Stimulated activated CD8-positive, alpha-beta memory T cell treated with anti-CD3 and anti-CD28 coated beads, Interleukin-15, amount 100 ng/mL, for 4 hours (primary cell): ENCODE measurements at places on chromosomes 1 and 21.

GRCh38 chr1:235557495-235557894 is 53.2 kb upstream of the B3GALNT2 start:
- no peak for DNase-seq

- no peak for DNase-seq
These were observed 3.2 kb upstream of the PROX1 start for GRCh38 chr1:213984387-213985208.

DNA sequence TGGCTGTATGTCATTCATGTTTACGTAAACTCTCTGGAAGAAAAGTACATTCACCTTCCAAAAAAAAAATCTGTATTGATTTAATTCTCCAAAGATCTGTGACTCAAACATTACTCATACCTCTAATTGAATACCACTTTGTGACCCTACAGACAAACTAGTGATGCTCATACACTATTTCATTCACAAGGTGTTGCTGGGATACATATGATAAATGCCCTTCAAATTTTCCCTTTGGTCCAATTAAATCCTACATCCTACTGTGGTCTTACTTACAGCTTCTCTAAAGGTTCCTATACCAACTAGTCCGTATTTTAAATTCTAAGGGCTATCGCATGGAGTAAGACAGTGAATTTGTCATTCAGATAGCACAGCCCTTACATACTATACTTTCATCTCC is 26.8 kb upstream of the CADM3 start:
- no peak for DNase-seq

DNA sequence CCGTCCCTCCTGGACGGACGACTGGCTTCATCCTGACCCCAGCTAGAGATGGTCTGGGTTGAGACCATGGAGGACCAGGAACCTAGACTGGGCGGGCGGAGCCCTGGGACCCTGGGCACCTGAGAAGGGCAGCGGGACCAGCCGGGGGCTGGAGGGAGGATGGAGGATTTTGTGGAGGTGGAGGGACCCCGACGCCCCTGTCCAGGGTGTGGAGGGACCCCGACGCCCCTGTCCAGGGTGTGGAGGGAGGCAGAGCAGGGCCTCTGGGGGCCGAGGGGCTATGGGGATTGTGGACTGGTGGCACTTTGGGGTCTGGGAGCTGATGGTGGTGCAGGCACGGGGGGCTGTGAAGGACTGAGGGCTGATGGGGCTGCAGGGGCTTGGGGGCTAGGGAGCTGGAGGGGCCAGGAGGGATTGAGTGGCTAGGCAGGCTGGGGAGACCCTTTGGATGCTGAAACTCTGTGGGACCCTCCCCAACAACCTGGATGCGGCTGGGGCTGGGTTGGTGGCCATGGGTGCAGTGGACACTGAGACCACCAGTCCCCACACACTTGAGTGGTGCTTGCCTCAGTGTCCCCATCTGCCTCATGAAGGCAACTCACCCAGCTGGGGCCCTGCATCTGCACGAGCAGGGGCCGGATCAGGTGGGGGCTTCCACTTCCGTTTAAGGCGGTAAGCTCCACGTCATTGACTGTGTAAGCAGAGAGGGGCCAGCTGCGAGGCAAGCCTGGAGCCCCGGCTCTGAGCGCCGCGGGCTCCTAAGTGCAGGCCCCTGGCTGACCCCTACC is 7.4 kb downstream of the GJC2 start:
- DNase-seq: no peak

DNA sequence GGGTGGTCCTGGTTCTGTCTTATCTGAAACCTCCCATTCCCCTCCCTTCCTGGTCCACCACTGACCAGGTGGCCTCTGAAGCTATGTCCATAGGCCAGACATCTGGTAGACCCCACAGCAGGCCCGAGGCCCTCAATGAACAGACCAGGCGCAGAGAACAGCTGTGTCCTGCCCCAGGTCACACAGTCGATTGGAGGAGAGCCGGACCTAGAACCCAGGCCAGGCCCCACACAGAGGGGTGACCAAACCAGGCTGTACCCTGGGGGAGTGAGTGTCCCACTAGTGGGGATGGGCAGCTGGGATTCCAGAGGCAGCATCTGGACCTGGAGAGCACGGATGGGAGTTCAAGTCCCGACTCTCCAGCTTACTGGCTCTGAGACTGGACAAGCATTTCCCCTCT is 29.2 kb downstream of the RNU1-1 start:
- DNase-seq: no peak

DNA sequence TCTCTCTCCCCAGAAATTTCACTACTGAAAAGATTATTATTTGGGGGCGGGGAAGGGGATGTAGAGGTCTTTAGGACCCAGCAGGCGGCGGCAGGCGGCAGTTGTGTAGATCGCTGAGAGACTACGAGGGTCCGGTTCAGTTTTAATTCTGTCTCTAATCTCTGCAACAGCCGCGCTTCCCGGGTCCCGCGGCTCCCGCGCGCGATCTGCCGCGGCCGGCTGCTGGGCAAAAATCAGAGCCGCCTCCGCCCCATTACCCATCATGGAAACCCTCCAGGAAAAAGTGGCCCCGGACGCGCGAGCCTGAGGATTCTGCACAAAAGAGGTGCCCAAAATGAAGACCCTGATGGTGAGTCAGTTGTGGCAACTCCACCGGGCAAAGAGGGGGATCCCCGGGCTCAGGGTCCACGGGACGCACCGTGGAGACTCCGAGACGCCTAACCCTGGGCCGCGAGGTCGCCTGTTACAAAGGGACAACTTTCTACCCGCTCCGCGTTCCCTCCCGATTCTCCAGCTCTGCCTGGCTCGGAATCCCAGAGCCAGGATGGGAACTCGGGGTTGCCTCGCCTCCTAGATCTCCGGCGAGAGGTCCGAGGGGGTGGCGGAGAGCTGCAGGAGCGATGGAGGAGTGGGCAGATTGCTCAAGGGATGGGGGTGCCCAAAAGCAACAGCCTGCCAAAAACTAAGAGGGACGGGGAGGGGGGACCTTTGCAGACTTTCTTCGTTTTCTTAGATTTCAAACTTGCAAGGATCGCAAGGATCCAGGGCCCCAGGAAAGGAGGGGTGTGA is at the start of gene ST6GALNAC5:
Gene ST6GALNAC5 (plus strand): TSS at position 139 of the 789 bp plus-strand sequence.
- no peak for DNase-seq

- DNase-seq: no peak
These were observed 109.8 kb downstream of the ACBD6 start for GRCh38 chr1:180392427-180393145.

DNA sequence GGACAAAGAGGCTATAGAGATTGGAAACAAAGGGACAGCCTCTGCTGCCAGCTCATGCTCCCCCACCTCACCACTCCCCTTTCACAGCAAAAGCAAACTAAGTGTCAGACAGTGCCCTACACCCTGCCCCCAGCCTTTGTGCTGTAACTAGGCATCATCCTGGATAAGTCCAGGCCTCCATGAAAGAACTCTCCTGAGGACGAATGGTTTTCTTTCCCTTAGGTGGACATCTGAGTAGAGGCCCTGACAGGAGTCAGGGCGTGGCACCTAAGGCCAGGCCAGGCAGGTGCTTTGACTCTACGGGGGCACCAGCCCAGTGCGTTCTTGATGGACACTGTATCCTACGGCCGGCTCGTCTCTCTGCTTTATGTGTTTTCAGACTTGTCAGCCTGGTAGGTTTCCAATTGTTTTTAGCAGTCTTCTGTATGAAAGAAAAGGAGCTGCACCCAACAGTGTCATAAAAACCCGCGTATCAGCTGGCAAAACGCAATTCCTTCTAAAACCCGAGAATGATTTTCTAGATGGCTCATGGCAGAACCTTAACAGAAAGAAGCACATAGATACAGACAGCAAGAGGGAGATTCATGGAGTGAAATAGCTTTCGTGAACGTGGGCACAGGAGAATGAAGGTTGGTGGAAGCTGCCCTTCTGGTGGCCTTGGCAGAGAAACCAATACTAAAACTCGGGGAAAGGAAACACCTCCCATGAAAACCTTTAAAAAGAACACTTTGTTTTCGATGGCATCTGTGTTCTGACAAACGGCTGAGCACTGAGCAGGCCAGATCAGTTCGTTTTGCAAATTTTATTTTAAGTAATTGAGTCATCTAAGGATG is 51.7 kb upstream of the AJAP1 start:
- no peak for DNase-seq

- DNase-seq: no peak
These were observed 215.0 kb downstream of the DAB1 start for GRCh38 chr1:57208741-57209302.

GRCh38 chr1:168428063-168428731 is 115.6 kb downstream of the XCL2 start:
- no peak for DNase-seq

DNA sequence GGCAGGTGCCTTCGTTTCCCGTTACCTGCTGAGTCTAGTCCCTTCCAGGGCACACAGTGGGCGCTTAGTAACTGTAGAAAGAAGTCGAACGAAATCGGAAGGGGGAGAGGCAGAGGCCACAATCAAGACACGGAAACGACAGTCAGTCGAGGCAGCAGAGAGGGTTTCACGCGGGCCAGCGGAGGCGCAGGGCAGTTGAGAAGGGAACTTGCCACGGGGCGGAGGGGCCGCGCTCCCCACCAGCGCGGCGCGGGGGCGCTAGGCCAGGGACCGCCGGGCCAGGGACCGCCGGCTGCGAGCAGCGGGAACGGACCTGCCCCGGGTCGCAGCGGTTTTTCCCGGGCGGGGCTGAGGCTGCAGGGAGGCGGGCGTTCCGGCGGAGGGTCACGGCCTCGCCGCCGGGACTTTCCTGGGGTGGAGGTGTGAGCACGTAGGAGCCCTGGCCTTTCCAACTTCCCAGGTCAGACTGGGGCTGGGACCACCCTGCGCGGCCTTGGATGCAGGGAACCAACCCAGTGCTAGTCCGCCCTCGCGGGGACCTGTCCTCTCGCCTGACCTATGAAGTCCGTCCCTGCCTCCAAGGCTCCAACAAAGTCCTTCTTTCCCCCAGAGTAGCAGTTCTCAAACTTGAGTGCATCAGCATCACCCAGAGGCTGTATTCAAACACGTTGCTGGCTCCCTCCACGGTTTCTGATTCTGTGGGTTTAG is 150.1 kb upstream of the FGGY start:
- peak; percentile 48 for DNase-seq

- no peak for DNase-seq
These were observed 5.4 kb downstream of the ZBTB48 start for GRCh38 chr1:6585081-6585722.

GRCh38 chr21:34885125-34885524 is 164.0 kb downstream of the RUNX1 start:
- no peak for DNase-seq

DNA sequence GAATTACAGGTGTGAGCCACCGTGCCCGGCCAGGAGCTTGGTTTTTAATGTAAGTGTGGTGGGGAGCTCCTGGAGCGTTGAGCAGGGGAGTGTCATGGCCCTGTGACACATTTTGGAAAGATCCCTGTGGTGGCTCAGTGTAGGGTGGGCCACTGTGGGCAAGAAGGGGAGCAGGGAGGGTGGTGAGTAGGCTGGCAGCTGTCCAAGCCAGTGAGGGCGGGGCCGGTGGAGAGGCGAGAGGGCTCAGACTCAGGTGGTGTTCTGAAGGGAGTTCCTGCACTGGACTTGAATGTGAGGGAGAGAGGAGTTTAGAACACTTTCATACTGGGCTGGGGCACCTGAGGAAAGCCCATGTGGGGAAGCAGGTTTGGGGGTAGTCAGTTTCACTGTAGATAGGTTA is 3.1 kb upstream of the EVA1B start:
- no peak for DNase-seq

GRCh38 chr1:17768651-17769241 is 13.6 kb downstream of the ACTL8 start:
- no peak for DNase-seq

DNA sequence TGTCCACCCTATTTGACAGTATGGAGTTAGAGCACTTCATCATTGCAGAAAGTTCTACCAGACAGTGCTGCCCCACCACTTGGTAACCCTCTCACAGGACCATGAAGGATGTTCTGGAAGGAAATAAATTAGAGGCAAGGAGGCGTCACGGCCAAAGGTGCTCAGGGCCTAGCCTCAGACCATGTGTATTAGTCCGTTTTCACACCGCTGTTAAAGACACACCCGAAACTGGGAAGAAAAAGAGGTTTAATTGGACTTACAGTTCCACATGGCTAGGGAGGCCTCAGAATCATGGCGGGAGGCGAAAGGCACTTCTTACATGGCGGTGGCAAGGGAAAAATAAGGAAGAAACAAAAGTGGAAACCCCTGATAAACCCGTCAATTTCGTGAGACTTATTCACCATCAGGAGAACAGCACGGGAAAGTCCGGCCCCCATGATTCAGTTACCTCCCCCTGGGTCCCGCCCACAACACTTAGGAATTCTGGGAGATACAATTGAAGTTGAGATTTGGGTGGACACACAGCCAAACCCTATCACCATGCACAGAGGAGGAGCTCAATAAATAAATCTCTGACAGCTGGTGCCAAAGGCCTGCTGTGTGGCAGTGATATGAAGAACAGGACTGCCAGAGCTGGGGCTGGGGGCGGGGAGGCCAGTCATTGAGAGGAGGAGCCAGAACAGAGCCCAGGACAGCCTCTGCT is 75.8 kb downstream of the FHAD1 start:
- DNase-seq: no peak

DNA sequence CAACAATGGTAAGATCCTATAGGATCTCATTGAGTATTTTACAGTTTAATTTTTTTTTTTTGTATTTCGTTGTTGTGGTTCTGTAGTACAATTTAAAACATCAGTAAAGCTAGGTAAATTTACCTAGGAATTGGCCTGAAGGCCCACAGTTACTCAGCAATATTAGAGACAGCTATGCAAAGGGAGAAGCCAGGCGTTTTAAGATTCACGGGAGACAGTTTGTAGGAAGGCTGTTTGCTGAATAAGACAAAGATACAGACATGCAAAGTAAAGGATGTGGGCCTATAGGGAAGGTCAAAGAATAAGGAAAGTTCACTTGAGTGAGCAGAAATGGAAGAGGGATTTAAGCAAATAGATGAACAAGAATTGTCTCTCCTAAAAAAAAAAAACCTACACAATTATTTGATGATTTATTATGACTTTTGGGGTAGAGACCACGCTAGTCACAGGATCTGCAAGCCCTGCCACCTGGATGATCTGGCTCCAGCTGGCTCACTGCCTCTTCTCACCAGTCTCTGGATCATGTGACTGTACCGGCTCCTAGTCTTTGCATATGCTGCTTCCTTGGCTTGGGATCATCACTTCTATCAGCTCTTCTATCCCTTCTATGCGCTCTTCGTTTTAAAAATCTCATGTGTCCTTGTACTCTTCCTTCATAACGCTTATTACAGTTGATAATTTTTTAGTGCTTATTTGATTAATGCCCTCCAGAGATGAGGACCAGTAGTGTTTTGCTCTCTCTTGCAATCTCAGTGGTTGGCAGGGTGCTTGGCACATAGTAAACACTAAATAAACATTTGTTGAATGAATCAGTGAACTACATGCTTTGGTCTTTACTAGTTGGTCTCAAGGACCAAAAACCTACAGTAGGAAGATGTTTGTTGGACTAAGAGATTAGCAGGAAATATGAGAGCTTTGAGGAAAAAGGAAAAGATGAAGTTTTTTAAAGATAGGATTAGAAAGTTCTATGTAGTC is 14.1 kb downstream of the DYRK1A start:
- DNase-seq: no peak

DNA sequence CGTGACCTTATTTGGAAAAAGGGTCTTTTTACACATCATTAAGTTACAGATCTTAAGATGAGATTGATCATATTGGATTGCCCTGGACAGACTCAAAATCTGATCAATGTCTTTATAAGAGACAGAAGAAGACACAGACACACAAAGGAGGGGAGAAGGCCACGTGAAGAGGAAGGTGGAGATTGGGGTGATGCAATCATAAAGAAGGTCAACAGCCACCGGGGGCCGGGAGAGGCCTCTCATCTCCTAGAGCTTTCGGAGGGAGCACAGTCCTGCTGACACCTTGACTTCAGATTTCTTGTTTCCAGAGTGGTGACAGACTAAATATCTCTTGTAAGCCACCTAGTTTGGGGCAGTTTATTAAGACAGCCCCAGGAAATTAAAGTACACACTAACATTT is 204.6 kb upstream of the CSF3R start:
- no peak for DNase-seq
